Inflammatory macrophage (primary cell): ENCODE measurements at places on chromosomes 13 and 19.

- DNase-seq: no peak
Measured at GRCh38 chr13:57346786-57347185, 179.8 kb downstream of the PRR20E start.

- no peak for DNase-seq
Measured at GRCh38 chr19:41106177-41106576, 8.1 kb upstream of the CYP2F1 start.

GRCh38 chr19:27770095-27770494, 1442.9 kb downstream of the UQCRFS1 start:
- DNase-seq: no peak

GRCh38 chr19:18329035-18329376, 6.1 kb upstream of the LSM4 start:
- no peak for DNase-seq

GRCh38 chr13:81275666-81276258, 934.8 kb upstream of the SPRY2 start:
- no peak for DNase-seq

DNA sequence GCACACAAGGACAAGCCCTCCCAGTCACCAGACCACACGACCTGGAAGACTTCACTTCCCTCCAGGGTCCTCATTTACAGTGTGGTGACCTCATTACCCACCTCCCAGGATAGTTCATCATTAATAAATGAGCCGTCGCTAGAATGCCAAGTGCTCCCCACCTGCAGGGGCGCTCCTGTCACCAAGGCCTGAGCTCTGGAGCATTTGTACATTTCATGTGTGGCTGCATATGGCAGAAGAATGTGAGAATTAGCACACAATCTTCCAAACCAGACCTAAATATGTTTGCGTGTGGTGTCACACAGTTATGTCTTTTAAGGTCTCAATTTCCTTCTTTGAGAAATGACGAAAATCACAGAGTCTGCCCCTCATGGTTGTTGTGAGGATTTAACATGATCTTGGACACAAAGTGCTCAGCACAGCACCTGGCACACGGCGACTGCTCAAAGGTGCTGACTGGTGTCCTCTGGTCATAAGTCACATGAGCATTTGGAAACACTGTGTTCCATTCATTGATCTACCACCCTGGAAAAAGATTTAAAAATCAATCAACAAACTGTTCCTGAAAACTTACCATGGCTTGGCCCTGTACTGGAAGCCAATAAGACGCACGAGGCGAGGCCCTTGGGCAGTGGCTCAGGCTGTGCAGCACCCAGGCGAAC, 150.6 kb upstream of the SPACA7 start:
- DNase-seq: no peak

DNA sequence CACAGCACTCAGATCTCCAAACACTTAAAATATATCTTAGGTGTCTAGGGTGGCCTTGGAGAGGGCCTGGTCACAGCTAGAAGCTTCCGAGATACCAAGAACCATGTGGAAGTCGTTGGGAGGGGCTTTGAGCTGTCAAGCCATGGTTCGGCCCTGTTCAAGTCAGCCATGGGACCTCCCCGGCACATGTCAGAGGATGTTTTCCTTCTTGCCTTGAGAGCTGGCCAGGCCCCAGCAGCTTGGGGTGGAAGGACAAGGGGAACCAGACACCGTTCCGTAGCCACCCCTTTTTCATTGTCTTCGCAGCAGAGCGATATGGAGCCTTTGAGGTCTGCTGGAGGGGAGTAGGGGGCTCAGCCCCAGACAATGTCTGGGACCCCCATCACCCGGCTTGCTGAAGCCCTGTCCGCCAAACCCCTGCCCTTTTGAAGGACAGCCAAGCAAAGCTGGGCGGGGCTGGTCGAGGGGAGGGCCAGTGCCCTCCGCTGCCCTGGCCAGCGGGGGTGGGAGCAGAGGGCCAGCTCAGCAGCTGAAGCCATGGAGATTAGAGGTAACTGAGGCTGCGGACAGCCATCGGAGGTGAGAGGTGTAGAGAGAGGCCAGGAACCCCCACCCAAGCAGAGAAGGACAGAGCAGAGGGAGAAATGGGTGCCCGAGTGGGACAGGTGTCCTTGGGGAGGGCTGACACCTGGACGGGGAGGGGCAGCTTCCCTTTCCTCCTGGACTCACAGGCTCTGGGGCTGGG, 435 bp downstream of the KLK11 start:
- no peak for DNase-seq

DNA sequence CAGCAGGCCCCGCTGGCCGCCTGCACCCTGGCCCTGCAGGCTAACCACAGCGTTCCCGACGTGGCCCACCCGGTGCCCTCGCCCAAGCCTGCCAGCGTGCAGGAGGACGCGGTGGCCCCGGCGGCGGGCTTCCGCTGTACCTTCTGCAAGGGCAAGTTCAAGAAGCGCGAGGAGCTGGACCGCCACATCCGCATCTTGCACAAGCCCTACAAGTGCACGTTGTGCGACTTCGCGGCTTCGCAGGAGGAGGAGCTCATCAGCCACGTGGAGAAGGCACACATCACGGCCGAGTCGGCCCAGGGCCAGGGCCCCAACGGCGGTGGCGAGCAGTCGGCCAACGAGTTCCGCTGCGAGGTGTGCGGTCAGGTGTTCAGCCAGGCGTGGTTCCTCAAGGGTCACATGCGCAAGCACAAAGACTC, 72.1 kb downstream of the ZNF536 start:
- DNase-seq: no peak

GRCh38 chr13:114047358-114047881, 73.5 kb upstream of the C13orf46 start:
- DNase-seq: no peak

- peak; percentile 87 for DNase-seq
Measured at GRCh38 chr19:50896591-50897190, 14.5 kb downstream of the KLK4 start.

DNA sequence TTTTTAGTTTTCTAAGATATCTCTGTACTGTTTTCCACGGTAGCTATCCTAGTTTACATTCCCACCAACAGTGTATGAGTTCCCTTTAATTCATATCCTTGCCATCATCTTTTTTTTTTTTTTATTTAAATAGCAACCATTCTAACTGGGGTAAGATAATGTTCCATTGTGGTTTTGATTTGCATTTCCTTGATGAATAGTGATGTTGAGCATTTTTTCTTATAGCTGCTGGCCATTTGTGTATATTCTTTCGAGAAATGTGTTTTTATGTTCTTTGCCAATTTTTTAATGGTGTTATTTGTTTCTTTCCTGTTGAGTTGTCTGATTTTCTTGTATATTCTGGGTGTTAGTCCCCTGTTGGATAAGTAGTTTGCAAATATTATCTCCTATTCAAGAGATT, 454.8 kb downstream of the DACH1 start:
- no peak for DNase-seq

GRCh38 chr19:44587963-44588770, 25.2 kb upstream of the IGSF23 start:
- DNase-seq: peak; percentile 91

DNA sequence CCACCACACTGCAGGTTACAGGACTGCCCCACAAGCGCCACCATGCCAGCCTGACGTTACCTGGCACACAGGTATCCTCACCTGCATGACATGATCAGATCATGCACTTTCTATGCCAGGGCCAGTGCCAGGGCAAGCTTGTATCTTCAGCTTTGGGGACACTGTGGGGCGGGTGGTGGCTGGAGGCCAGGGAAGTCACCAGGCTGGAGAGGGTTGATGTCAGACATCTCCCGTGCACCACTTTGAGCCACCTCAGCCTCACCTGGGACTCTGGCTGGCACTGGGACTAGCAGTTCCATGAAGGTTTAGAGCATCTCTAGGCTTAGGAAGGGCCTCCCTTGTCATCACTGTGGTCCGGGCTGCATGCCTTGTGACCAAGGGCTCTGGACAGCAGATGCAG, 97.2 kb downstream of the WTIP start:
- DNase-seq: no peak

- DNase-seq: no peak
Measured at GRCh38 chr19:17164639-17165038, 50.5 kb upstream of the USE1 start.

GRCh38 chr19:47600246-47601179, 8.4 kb upstream of the BICRA start:
- peak; percentile 100 for DNase-seq

GRCh38 chr13:51156648-51157047, 45.6 kb upstream of the C13orf42 start:
- no peak for DNase-seq
